ENCODE measurements at places on chromosomes 12 and 14. TPM values are rescaled to one million over a fixed set of nuclear protein-coding genes. Genes with fewer than 3 reads are reported as not detected.

GRCh38 chr14:68979722-68980451, 785 bp upstream of the ACTN1 start:
- H3K4me1 ChIP-seq = peaks cover 15% of the 10 kb centered on the region
- H3K27me3 ChIP-seq = no peaks in the 10 kb centered on the region
- peak; percentile 32 for DNase-seq
- no peaks in the 10 kb centered on the region for H3K36me3 ChIP-seq
- peak overlapping the region; percentile 80 for H3K4me3 ChIP-seq

- H3K27me3 ChIP-seq = no peaks in the 10 kb centered on the region
- no peaks in the 10 kb centered on the region for H3K4me1 ChIP-seq
- no peaks in the 10 kb centered on the region for H3K36me3 ChIP-seq
- H3K4me3 ChIP-seq = no peak overlapping the region
- DNase-seq = no peak
- H3K27ac ChIP-seq = no peak overlapping the region
These were observed 65.4 kb downstream of the DACT1 start for GRCh38 chr14:58703161-58703506.

GRCh38 chr12:114430306-114430705, 24.4 kb upstream of the TBX5 start:
- no peak overlapping the region for H3K27ac ChIP-seq
- no peak for DNase-seq
- peaks cover 10% of the 10 kb centered on the region for H3K27me3 ChIP-seq
- no peaks in the 10 kb centered on the region for H3K4me1 ChIP-seq
- no peaks in the 10 kb centered on the region for H3K36me3 ChIP-seq

DNA sequence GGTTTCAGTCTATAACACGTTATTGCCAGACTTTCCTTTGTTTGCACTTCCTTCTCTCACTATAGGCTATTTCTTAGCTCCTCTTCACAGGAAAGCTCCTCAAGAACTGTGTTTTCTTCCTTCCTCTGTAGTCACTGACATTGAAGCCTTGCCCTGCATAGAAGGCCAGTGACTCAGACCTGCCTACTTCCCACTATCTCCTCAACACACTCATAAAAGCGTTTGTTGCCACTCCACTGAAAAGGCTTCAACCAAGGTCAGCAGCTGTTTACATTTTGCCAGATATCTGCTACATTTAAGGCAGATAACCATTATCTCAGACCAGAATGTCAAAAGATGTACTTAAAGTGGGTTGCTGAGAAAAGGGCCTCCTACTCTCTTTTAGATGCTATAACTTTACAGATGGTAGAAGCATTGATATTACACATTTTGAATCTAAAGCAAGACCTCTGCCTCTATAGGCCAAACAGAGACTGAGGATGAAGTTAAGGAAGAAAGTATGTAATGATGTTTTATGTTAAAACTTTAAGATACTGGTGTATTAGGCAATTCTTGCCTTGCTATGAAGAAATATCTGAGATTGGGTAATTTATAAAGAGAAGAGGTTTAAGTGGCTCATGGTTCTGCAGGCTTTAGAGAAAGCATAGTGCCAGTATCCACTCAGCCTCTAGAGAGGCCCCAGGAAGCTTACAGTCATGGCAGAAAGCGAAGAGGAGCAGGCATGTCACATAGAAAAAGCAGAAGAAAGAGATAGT, 233.3 kb upstream of the FLRT2 start:
- no peaks in the 10 kb centered on the region for H3K4me1 ChIP-seq
- no peak overlapping the region for H3K27ac ChIP-seq
- no peak for DNase-seq

Gene OR4E2
- not detected for total RNA-seq

Gene PRB2
- total RNA-seq = not detected

Gene CDCA3
- 0.39 TPM for total RNA-seq

Gene OR6C6
- total RNA-seq = not detected

DNA sequence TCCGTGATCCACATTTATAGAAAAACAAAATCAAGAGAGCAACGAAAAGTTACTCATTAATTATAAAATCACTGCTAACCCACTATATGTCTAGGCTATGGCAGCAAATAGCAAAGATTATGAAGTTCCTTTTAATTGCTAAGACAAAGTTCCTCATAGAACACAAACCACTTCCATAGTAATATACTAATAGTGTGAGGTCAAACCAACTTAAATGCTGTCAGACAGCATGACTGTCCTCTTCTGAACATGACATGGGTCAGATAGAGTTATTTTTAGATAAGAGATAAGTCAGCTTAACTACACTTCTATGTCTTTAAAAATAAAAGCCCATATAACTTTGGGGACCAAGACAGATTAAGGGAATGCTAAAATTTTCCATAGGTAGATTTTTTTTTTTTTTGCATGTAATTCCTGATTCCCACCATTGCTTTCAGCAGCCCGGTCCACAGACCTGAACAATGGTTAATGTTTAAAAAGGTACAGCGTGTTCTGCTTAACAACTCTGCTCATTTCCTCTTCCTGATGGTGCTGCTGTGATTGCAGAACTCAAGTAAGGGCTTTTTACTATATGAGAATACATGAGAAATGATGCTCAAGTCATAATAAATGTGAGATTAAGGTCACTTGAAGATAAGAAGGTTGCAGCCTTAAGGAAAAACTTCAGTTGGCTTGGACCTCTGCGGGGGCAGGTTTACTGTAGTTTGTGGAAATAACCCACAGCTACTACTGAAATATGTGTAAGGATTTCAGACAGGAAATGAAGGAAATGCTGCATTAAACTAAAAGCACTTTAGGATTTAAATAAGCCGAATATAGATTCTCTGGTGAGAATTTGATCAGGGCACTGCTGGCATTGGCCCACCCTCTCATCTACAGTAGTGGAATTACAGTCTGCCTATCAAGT, 37.7 kb upstream of the DUSP6 start:
- H3K36me3 ChIP-seq = no peaks in the 10 kb centered on the region
- H3K27ac ChIP-seq = peak overlapping the region; percentile 36
- H3K4me1 ChIP-seq = peaks cover 2% of the 10 kb centered on the region
- H3K4me3 ChIP-seq = no peak overlapping the region
- H3K27me3 ChIP-seq = no peaks in the 10 kb centered on the region

Gene GPR132
- 1.5 TPM for total RNA-seq

Gene SRSF9
- total RNA-seq = 77.9 TPM

- H3K36me3 ChIP-seq = no peaks in the 10 kb centered on the region
- H3K27me3 ChIP-seq = peaks cover 1% of the 10 kb centered on the region
- H3K27ac ChIP-seq = no peak overlapping the region
- no peak overlapping the region for H3K4me3 ChIP-seq
- peaks cover 20% of the 10 kb centered on the region for H3K4me1 ChIP-seq
- DNase-seq = no peak
These were observed 38.8 kb upstream of the ATP23 start for GRCh38 chr12:57902478-57902969.

DNA sequence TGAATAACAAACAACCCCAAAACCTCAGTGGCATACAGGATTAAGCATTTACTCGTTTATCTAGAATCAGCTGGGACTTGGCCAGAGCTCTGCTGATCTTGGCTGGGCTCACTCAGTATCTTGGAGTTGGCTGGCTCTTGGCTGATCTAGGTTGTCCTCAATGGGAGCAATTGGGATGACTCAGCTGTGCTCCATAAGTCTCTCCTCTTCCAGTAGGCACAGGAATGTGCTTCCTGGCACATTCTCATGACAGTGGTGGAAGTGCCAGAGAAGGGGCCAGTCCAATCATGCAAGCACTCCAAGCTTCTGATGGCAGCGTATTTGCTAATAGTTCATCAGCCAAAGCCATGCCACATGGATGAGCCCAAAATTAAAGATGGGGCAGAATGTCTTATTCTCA, 41.7 kb upstream of the ANO4 start:
- H3K4me1 ChIP-seq = no peaks in the 10 kb centered on the region
- no peak for DNase-seq
- no peaks in the 10 kb centered on the region for H3K27me3 ChIP-seq
- no peak overlapping the region for H3K4me3 ChIP-seq

Gene TAS2R8
- total RNA-seq = not detected

Gene SYNDIG1L
- total RNA-seq = not detected

DNA sequence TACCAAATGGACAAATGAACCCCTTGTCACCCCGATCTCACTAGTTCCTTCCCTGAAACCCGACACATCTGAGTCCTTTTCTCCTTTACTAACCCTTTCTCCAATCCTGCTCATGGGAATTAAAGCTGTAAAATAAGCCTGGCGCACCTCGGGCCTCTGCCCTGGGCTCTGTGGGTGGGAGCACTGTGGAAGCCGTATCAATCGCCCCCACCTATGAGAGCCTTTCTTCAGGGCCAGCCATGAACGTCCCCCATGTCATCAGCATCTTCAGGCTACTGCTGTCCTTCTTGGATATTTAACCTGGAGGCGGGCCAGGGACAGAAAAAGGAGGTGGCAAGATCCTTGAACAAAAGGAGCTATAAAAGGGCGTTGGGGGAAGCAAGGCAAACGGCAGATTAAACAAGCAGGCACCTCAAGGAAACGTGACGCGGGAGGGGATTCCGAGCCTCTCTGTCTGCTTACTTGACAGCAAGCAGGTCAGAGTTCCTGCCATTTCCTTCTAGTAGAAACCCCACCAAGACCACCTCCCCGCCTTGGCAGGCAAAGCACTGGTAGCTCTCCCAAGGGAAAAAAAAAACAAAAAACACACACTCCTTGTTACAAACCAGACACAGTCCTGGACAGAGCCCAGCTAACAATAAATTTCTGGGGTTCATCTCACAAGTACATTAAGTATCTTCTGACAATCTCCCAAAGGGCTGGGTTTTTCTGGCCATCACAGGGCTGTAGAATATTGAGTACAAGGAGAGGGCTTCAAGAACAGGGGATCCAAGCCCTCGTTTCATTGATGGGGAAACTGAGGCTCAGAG, 62.9 kb downstream of the DPF3 start:
- no peak overlapping the region for H3K27ac ChIP-seq
- H3K4me3 ChIP-seq = no peak overlapping the region
- no peaks in the 10 kb centered on the region for H3K4me1 ChIP-seq
- no peaks in the 10 kb centered on the region for H3K27me3 ChIP-seq
- no peak for DNase-seq
- H3K36me3 ChIP-seq = no peaks in the 10 kb centered on the region

Gene SLC10A1
- total RNA-seq = not detected

DNA sequence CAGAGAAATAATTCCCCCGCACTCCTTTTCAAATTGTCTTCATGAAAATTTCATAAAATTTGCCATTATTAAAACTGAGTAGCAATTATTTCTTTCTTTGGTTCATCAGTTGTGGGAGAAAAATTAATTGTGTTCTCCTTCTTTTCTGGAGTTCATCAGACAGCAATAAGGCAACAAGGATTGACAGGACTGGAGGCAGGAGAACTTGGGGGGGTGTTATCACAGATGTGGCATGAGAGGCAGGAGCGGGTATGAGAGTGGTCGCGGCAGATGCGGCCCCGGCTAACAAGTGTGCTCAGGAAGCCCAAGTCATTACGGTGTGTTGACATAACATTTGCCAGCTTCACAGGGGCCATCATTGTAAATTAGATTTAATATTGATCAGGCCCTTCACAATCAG, 306.6 kb upstream of the TMPO start:
- H3K27me3 ChIP-seq = no peaks in the 10 kb centered on the region
- no peaks in the 10 kb centered on the region for H3K36me3 ChIP-seq
- H3K4me3 ChIP-seq = no peak overlapping the region

Gene STRAP
- total RNA-seq = 36.1 TPM

- no peak overlapping the region for H3K27ac ChIP-seq
- H3K27me3 ChIP-seq = no peaks in the 10 kb centered on the region
- peaks cover 18% of the 10 kb centered on the region for H3K36me3 ChIP-seq
These were observed 166.7 kb downstream of the ITPR2 start for GRCh38 chr12:26666286-26666685.

DNA sequence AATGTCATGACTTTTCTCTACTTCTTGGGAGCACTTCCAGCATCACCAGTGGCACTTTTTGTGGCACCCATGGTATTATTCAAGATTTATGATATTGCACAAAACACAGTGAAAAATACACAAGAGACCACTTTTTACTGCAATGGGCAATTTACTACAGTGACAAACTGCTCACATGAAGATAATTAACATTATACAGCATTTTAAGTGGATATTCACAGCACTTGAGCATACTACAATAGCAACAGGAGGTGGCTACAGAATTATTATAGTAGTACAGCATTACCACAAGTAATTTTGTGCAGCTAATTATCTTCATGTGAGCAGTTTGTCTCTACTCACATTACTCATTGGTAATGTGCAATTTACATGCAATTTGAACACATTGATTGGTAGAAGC, 18.3 kb downstream of the IL26 start:
- H3K4me1 ChIP-seq = no peaks in the 10 kb centered on the region
- H3K27me3 ChIP-seq = no peaks in the 10 kb centered on the region
- H3K36me3 ChIP-seq = no peaks in the 10 kb centered on the region
- no peak overlapping the region for H3K4me3 ChIP-seq
- no peak overlapping the region for H3K27ac ChIP-seq
- no peak for DNase-seq

Gene CLEC1B
- not detected for total RNA-seq

DNA sequence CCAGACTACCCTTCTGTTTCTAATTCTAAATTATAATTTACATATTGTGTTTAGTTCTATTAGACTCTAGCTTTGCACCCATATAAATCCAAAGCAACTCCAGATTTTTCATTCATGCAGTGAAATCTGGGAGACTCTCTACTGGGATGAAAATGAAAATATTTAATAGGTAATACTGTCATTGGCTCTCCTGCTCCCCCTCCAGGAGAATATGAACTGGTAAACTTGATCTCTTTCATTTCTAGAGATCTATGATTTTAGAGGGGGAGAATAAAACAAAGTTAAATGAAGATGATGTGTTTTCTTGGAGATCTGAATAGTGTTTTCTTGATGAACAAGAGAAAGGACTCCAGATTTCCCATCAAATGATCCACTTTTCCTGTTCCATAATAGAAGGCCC, 104.3 kb upstream of the TMCC3 start:
- no peaks in the 10 kb centered on the region for H3K27me3 ChIP-seq
- no peaks in the 10 kb centered on the region for H3K36me3 ChIP-seq
- H3K27ac ChIP-seq = no peak overlapping the region
- no peak overlapping the region for H3K4me3 ChIP-seq
- DNase-seq = no peak

GRCh38 chr12:68784015-68784414, 24.0 kb upstream of the MDM2 start:
- H3K36me3 ChIP-seq = no peaks in the 10 kb centered on the region
- H3K27ac ChIP-seq = no peak overlapping the region
- H3K4me1 ChIP-seq = no peaks in the 10 kb centered on the region
- H3K4me3 ChIP-seq = no peak overlapping the region
- no peak for DNase-seq
- no peaks in the 10 kb centered on the region for H3K27me3 ChIP-seq

DNA sequence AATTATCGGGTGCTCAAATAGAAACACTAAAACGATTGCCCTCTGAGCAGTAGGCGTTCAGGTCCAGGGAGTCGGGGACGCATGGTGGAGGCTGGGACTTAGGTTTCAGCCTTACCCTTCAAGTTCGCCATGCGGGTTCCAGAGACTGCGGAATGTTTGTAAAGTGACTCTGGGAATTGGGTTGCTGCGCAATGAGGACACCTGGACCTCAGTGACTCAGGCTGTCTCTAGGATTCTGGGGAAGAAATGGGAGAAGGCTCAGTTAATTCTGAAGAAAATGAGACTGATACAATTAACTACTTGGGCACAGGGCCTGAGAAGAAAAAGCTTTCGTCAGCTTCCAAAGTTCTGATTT, 1.1 kb downstream of the LGALS3 start:
- no peaks in the 10 kb centered on the region for H3K36me3 ChIP-seq
- peak overlapping the region; percentile 97 for H3K27ac ChIP-seq
- no peaks in the 10 kb centered on the region for H3K27me3 ChIP-seq
- peak overlapping the region; percentile 81 for H3K4me3 ChIP-seq
- no peak for DNase-seq

Gene SPIC
- not detected for total RNA-seq

Data from tibial nerve (tissue), 4 donors.